ENCODE measurements at places on chromosomes 5 and 9.

DNA sequence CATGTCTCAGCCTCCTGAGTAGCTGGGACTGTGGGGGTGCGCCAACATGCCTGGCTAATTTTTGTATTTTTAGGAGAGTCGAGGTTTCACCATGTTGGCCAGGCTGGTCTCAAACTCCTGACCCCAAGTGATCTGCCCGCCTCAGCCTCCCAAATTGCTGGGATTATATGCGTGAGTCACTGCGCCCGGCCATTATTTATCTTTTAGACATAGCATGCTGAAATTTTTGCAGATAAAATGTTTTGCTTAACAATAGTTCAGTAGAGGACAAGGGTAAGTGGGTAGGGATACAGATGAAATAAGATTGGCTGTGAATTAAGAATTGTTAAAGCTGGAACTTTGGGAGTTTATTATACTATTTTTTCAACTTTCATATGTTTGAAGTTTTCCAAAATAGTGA is 150.8 kb upstream of the GRHPR start:
- no peak for DNase-seq

- peak; percentile 35 for DNase-seq
Measured at GRCh38 chr9:113511047-113511521, 47.6 kb downstream of the RGS3 start.

DNA sequence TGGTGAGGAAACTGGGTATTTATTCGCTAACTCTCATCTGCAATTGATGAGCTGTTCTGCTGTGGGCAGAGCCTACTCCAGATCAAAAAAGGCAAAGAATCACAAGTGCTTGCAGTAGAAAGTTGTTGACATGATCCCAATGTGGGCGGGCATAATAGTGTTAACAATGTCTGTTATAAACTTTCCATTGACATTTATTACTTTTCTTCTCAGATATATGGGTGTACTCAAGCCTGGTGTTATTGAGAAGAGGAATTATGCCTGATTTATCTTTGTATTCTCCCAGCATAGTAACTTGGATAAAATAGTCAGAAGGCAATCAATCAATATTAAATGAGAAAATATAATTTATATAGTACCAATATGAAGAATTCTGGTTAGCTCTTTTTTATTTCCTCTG is 47.8 kb downstream of the ZNF474 start:
- no peak for DNase-seq

- no peak for DNase-seq
Measured at GRCh38 chr5:107668154-107669095, 2.3 kb downstream of the EFNA5 start.

GRCh38 chr5:132865668-132866341 is 464 bp downstream of the GDF9 start:
- no peak for DNase-seq

DNA sequence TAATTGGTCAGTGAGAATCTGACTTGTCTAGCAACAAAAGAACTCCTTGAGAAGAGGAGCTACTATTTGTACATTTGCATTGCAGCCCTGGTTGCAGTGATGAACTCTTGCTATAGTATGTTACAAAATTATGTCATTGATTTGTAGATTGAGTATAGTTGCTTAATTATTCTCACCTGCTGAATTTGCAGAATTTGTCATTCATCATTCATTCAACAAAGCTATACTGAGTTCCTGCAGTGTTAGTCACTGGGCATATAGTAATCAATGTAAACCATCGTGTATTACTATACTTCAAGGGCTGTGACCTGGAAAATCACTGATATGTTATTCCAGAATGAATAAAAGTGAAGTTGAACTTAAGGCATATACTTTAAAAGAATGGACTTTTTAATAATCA is 50.1 kb downstream of the SLC1A3 start:
- DNase-seq: no peak

- DNase-seq: no peak
Measured at GRCh38 chr9:34254141-34254913, 74.7 kb downstream of the KIF24 start.

- no peak for DNase-seq
Measured at GRCh38 chr9:5025416-5025815, 40.3 kb downstream of the JAK2 start.

Measured in COR-L47 (cell line).